ENCODE measurements at places on chromosomes 7 and 10. TPM values are rescaled to one million over a fixed set of nuclear protein-coding genes. Genes with fewer than 3 reads are reported as not detected.

Gene SNCG
- total RNA-seq, result 2.2 TPM

DNA sequence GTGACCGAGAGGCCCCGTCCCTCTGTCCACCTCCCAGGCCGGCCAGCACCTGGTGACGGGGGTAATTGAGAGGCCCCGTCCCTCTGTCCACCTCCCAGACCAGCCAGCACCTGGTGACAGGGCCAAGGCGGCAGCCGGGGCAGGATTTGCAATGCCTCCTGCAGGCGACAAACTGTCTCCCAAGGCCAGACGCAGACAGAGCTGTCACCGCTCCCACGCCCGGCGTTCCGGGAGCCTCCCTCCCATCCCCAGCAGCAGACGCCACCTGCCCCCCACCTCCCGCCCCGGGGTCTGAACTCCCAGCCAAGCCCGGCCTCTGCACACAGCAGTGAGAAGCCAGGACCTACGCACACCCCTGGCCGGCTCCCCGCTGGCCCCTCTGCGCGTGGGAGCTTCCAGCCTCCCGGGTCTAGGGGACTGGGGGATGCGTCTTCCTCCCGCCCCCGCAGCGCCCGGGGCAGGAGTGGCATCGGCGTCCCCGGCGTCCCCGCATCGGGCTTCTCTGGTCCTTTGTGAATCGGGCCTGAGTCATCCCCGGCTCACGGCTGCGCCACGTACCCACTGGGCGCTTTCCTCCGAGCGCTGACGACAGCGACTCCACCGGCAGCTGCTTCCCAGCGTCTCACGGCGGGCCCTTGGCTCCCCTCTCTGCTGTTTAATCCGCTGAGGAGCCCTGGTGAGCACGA, 95.1 kb upstream of the DIP2C start:
- DNase-seq, result no peak

DNA sequence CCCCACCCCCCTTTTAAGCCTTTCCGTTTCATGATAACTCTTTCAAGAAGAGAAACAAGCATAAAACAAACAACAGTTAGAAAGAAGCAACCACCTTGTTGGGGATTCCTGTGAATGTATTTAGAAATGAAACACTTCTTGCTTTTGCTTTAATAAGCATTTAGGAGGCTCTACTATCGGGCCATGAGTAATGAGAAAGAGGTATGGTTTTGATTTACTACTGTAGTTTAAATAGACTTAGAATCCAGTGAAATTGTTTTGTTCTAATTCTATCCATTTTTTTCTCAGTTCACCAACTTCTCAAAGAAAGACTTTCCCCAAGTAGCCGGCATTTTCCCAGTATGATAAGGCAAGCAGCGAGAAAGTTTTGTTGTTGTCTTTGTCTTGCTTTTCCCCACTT, 168.7 kb upstream of the HABP2 start:
- DNase-seq, result no peak

Gene PLXDC2
- 30.3 TPM for total RNA-seq

GRCh38 chr10:47067949-47068940, 157.0 kb downstream of the PTPN20 start:
- DNase-seq, result no peak

DNA sequence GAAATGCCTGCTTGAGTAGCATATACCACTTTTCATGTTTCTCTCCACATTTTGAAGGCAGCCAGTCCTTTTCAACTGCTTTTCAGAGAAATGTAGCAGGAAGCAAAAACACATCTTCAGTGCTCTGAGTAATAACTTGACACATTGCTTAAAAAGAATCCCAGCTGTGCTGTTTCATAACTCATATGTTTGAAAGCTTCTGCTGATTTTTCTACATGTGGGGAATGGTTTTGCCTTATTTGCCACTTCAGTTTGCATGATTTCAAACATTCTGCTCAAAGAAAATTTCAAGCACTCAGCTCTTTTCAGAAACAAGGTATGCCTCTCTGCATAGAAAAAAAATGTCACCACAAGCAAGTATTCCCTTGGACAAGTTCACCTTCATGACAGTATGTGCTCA, 732.8 kb downstream of the POM121L12 start:
- no peak for DNase-seq

GRCh38 chr7:135359615-135360014, 126.0 kb downstream of the STRA8 start:
- no peak for DNase-seq

GRCh38 chr10:66942407-66942806, 16.6 kb downstream of the LRRTM3 start:
- DNase-seq, result no peak

Gene PTF1A
- total RNA-seq, result not detected

GRCh38 chr10:33180390-33180789, 154.1 kb downstream of the NRP1 start:
- DNase-seq, result no peak

DNA sequence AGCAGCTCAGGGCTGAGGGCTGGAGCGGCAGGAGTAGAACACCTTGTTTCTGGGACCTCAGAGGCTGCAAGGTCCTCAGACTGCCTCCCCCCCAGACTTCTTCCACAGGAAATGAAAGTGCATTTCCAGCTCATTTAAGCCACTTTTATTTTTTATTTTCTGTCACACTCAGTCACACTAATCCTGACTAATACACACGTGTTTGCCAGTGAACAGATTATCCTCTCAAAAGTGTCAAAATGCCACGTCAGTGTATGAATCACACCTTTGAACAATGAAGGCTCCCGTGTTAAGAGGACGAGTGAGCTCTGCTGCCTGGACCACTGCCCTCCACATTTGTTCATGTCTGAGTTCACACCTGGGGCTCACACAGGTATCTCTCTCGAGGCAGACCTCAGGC, 488.5 kb downstream of the DNAJB6 start:
- DNase-seq, result no peak

- no peak for DNase-seq
Measured at GRCh38 chr10:28533186-28533564, 257 bp downstream of the WAC start.

DNA sequence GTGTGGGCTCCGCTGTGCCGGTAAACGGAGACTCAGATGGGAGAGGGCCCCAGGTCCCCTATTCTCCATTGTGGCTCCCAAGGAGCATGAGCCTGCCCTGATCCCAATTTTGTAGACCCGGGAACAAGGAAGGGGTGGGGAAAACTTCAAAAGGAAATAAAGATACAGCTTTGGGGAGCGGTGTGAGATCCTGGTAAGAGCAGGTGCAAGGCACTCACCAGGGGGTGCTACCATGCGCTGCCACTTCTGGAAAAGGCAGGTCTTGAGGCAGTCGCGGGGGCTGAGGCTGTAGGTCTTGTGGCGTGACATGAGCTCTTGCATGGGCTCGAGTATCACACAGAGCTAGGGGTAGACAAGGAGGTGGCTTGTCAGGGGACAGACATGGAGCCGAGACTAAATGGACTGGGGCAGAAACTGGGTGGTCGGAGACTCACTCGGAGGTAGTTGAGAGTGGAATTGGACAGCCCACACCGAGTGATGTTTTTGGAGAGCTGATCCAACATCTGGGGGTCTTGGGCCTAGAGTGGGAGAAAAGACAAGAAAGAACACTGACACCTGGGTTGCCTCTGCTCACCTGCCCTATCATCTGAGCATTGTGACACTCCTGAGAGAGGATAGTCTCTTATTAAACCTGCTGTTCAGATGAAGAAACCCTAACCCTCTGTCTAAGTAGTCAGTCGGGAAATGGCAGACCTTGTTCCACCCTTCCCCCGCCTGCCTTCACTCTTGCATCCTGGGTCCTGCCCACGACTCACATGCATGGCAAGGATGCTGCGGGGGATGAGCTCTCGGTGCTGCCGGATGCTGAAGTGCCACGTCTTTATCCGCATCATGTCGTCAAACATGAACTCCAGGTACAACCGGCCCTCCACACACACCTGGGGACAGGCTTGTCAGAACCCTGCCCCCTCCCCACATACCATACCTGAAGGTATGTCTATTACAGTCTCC, 10.7 kb downstream of the LDB1 start:
- peak; percentile 2 for DNase-seq

Gene AGMO
- total RNA-seq, result not detected

- DNase-seq, result no peak
Measured at GRCh38 chr7:106236065-106236464, 48.7 kb downstream of the NAMPT start.

DNA sequence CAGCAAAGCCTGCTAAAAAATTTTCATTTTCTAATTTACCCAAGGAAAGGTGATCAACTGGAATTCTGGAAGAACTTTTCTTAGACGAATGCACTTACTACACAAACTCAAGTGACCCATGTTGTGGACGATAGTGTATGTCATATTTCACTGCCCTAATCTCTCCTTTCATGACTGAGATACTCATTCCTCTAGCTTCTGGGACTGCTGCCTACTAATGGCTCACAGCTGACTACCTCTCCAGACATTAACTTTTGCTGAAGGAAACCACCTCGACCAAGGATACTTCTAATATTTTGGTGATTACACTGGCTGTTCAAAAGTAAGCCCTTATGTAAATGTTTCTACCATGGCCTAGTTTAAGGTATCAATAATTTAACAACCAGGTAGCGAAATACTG, 959.9 kb upstream of the GHITM start:
- DNase-seq, result no peak

Gene FAM237B
- not detected for total RNA-seq

Gene ERV3-1
- total RNA-seq, result 5.6 TPM

GRCh38 chr10:28778524-28778923, 101.2 kb downstream of the BAMBI start:
- DNase-seq, result no peak

Gene TMEM140
- total RNA-seq, result 18.6 TPM

GRCh38 chr10:123382491-123382890, 228.3 kb downstream of the BUB3 start:
- DNase-seq, result no peak

- DNase-seq, result no peak
Measured at GRCh38 chr7:1275451-1276381, 43.0 kb downstream of the UNCX start.

DNA sequence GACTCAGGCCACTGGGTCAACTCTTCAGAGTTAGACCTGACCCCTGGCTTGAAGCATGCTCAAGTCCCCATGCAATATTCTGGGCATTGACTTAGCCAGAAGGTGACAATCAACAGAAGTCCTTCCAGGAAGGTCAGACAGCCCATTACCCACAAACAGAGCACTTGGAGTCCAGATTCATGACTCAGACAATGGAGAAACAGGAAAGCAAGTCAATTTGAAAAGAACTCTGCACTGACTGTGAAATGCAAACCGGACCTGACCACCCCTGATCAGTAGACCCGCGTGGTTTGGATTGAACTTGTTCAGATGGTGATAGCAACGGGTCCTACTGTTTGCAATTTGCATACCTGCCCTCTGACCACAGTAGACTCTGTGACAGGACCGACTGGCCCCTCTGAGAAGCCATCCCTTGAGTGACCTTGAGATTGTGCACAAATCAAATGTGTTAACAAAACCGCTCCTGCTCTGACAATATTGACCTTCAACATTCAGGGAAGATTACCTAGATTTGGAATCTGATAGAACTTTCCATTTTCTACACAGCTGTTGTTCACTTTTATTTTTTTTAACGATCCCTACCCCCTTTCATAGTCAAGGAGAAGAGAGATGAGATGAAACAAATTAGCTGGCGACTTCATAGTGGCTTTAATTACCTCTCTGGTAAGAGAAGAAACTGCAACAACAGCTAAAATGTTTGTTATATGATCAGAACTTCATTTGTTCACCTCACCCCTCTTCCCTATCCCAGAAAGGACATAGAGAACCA, 138.7 kb downstream of the NRP1 start:
- no peak for DNase-seq

Gene CYP2C19
- not detected for total RNA-seq

GRCh38 chr10:3438606-3439005, 266.0 kb upstream of the PITRM1 start:
- no peak for DNase-seq

Gene MYL10
- total RNA-seq, result not detected

GRCh38 chr7:41702635-41703371, at the start of gene INHBA:
TSS of gene INHBA (minus strand) at chr7:41703090. CDS start at chr7:41700374, 2,716 bp downstream.
- DNase-seq, result peak; percentile 67

DNA sequence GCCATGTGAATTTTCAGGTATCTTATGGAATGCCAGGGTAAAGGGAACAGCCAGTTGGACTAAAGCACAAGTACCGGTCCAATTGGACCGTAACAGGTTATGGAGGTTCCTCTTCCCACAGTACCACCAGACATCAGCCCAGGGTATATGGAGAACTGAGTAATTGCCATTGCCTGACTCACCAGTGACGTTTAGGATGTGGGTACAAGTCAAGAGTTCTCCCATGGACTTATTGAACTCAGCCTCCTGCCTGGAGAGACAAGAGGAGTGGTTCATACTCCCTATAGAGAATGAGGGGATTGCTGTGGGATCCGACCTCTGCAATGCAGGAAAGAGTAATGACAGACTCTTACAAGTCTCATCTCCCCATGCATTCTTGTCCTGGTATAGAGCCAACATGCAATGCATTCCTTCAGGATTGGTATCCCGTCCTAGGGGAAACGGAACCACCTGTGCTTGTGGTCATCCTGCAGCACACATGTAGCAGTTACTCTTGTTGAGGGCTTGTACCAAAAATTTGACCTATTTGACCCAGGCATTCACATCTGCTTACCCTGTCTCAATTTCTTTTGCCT, 30.7 kb upstream of the ELOVL3 start:
- DNase-seq, result no peak

Gene VGF
- total RNA-seq, result 7.1 TPM

Gene CALCR
- total RNA-seq, result not detected

- no peak for DNase-seq
Measured at GRCh38 chr7:141227454-141227853, 153.6 kb downstream of the TMEM178B start.

DNA sequence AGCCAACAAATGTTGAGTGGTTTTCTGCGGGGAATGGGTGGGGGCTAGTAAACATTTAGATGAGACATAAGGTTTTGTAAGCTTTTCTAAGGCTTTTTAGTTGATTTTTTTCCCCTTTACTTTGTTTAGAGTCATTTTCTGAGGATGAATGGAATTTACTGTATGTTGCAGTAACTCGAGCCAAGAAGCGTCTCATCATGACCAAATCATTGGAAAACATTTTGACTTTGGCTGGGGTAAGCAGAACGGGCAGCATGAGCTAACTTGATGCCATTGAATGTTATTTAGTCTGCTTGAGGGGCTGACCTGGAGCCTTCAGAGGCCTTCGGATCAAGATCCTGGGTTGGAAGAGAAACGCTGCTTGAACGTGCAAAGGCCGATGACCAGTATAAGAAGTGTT, 37.3 kb downstream of the FBH1 start:
- no peak for DNase-seq
